ENCODE measurements at places on chromosomes 2 and 18. TPM values are rescaled to one million over a fixed set of nuclear protein-coding genes. Genes with fewer than 3 reads are reported as not detected.

Gene CD226
- total RNA-seq, result 0.21 TPM

Gene CCDC178
- total RNA-seq, result not detected

Gene ITPRIPL1
- 1.3 TPM for total RNA-seq

Gene CCDC74B
- 17.0 TPM for total RNA-seq

Gene HTR2B
- total RNA-seq, result not detected

Gene SCG2
- total RNA-seq, result 0.07 TPM

Gene RGPD3
- total RNA-seq, result 0.45 TPM

Gene SLC9A4
- total RNA-seq, result not detected

Gene NEU4
- total RNA-seq, result 0.56 TPM

Gene GLB1L
- total RNA-seq, result 10.4 TPM

Gene UGT1A8
- not detected for total RNA-seq

Gene TMEM150A
- total RNA-seq, result 18.9 TPM

Gene PLGLB2
- 0.92 TPM for total RNA-seq

Gene GCG
- total RNA-seq, result not detected

Gene CD207
- total RNA-seq, result not detected

Data from cardiac muscle cell (in vitro differentiated cells and primary cell).